ENCODE measurements at places on chromosomes 1 and 21. TPM values are rescaled to one million over a fixed set of nuclear protein-coding genes. Genes with fewer than 3 reads are reported as not detected.

CFAP74 gene
- total RNA-seq = not detected

KRTAP24-1 gene
- total RNA-seq = not detected

AIM2 gene
- total RNA-seq = not detected

CRYAA gene
- total RNA-seq = not detected

GIPC2 gene
- 0.07 TPM for total RNA-seq

PCP4L1 gene
- total RNA-seq = not detected

C1orf21 gene
- total RNA-seq = 26.1 TPM

LAMC1 gene
- 190 TPM for total RNA-seq

MFSD2A gene
- 1.8 TPM for total RNA-seq

OR6K3 gene
- total RNA-seq = not detected

RNU1-2 gene
- 255 TPM for total RNA-seq

AQP10 gene
- not detected for total RNA-seq

YBX1 gene
- total RNA-seq = 744 TPM
